ENCODE measurements at places on chromosomes 4 and X.

GRCh38 chrX:114717921-114718320 is 134.0 kb downstream of the HTR2C start:
- DNase-seq = no peak

DNA sequence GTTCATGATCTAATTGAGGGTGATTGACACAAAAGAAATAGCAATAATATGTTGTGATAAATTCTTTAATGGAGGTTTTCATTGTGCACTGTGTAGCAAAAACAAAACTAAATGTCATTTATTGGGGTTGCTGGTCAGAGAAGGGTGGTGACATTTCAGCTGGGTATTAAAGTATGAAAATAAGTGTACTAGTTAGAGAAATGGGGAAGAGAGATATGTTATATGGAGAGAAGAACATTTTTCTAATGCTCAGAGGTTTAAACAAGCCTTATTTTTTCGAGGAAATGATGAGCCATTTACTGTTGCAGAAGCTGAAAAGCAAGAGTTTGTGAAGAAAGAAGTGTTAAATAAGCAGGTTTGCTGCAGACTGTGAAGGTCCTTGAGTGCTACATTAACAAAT is 142.7 kb upstream of the PAQR3 start:
- no peak for DNase-seq

DNA sequence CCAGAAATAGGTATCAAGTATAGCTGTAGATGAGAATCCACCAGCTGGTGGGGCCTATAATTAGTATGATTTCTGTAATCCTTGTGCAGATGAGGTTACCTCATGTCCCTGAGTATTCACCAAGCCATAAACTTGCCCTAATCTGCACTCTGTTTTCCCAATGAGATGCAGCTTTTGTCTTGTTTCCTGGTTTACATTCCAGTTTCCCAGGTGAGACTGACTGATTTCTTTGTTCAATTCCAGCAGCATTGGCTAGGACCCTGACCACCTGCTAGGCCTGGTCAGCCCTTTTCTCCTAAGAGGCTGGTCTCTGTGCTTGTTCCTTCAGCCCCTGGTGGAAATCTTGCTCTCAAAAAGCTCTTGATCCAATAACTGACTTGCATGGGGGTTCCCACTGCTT is 44.6 kb downstream of the GABRB1 start:
- no peak for DNase-seq

DNA sequence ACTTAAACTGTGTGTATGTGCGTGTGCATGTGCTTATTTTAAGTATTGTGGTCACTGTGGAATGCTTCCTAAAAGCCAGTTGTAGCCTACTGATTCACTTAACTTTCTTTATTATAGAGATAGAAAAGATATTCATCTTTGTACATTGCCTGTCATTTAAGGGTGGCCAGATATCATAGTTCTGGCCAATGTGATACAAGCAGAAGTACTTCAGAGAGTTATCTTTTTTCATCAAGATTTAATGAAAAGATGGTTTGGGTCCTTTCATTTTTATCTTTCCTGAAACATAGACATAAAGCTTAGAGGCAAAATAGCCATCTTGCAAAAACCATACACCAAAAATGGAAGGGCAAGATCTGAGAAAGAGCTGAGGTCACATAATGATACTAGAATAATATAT is 744.7 kb upstream of the ADGRL3 start:
- no peak for DNase-seq

GRCh38 chr4:172786039-172786792 is 382.4 kb upstream of the GALNT7 start:
- DNase-seq = peak; percentile 33

DNA sequence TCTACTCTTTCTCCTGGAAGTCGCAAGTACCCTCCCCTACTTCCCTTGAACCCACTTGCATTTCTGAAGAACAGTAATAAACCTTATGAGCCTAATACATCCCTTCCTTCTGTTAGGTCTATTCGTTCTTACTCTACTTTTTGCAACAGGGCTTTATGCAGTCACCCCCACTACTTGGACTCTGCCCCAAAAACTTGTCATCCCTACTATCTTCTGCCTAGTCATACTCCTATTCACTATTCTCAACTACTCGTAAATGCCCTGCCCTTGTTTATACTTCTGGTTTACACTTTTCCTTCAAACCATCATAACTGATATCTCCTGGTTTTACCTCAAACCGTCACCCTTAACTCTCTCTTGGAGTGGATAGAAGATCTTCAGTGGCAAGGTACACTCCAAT is 55.2 kb upstream of the SLIT2 start:
- DNase-seq = peak; percentile 9

- DNase-seq = no peak
Measured at GRCh38 chrX:29299684-29300083, 712.4 kb downstream of the IL1RAPL1 start.

DNA sequence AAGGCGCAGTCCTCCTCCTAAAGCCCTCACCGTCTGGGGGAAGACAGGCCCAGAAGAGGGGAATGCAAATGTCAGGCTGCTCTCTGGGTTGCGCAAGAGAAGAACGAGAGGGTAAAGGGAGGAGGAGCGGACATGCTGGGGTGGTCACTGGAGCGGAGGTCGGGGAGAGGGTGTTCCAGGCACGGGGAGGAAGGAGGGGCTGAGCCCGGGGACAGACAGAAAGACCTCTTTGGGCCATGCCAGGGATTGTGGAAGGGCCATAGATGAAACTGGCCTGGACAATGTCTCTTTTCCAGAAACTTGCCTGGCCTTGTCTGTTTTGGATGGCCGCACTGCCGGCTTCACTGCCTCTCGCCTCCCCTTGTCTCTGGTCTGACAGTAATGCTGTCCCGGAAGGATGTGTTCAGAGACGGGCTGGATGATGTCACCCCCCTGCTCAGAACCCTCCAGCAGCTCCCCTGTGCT is 121.0 kb downstream of the SORCS2 start:
- DNase-seq = no peak

DNA sequence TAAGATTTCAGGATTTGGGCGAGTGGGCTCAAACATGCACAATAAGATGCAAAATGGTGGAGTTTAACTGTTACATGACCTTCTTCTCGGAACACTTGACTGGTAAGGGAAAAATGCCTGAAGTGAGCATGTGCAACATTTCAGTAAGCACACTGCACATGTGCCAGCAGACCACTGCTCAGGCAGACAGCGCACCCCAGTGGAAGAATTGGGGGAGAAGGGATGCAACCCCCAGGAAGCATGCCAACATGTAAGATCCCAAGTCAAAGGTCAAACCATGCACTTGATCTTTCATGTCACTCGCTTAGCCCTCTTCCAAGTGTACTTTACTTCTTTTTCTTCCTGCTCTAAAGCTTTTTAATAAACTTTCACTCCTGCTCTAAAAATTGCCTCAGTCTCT is 256.3 kb downstream of the CENPC start:
- no peak for DNase-seq

- no peak for DNase-seq
Measured at GRCh38 chr4:89254847-89255246, 52.8 kb downstream of the GPRIN3 start.
